Endothelial cell of umbilical vein (primary cell): ENCODE measurements at places on chromosomes 11 and 22. TPM values are rescaled to one million over a fixed set of nuclear protein-coding genes. Genes with fewer than 3 reads are reported as not detected.

GRCh38 chr11:26703411-26704191 is 18.3 kb downstream of the SLC5A12 start:
- DNase-seq: no peak

DNA sequence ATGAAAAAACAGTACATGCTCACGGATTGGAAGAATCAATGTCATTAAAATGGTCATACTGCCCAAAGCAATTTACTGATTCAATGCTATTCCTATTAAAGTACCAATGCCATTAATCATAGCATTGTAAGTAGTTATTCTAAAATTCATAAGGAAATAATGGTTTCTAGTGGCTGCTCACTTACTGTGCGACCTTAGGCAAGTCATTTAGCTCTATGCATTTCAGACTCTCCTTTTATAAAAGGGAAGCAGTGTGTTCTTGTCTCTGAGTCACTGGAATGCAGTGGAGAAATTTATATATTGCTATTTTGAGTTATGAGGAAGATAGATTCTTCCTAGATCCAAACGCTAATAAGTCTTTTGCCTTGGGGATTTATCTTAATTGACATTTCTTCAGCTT is 174.8 kb downstream of the KCNA4 start:
- DNase-seq: no peak

DNA sequence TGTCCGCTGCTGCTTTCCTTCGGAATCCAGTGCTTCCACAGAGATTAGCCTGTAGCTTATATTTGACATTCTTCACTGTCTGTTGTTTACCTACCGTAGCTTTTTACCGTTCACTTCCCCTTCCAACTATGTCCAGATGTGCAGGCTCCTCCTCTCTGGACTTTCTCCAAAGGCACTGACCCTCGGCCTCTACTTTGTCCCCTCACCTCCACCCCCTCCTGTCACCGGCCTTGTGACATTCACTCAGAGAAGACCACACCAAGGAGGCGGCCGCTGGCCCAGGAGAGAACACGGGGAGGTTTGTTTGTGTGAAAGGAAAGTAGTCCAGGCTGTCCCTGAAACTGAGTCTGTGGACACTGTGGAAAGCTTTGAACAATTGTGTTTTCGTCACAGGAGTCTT is 15.4 kb upstream of the ST14 start:
- DNase-seq: no peak

DNA sequence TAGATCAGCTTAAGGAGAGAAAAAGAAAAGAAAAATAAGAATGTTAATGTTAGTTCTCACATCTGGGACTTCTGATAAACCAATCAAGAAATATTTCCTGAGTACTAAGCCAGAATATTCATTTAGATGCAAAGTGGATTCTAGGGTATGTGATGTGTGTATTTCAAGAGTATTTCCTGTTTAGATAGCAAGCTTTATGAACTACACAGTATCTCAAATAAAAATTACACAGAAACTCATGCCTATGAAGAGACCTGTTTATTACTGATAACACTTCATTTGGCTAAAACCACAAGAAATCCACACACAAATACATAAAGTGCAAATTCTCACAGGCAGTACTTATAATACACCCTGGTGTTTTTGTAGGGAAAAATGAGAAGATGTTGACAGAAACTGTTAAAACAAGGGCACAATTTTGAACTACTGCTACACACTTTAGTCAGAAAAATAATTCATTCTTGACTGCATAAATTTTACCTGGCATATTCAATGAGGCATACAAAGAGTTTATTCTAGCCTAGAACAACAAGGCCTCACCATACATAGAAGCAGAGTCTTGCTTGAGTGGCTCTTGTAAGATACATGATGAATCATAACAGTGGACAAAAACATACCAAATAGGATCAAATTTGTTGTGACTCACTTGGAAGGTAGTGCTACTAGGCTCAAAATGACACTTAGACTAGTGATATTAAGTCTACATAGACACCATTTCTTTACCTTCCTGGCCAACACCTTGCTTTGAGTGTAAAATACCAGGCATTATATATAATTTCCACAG is 18.8 kb upstream of the P4HA3 start:
- DNase-seq: peak; percentile 87

DNA sequence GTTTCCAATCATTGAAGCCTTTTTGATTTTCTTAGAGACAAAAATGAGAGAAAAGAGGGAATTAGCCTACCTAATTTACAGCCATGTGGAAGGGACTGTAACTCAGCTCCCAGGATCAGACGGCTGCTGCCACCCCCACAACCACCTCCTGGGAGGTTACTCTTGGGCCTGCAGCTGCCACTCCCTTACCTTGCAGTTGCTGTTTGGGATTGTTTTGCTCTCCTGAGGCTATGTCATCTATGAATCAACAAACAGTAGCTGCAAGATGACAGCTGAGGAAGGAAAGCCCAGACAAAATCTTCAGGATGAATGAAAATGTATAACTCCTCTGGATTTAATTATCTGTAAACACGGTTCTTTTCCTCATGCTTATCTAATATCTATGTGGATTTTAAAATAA is 28.0 kb upstream of the ZC3H12C start:
- DNase-seq: no peak

DNA sequence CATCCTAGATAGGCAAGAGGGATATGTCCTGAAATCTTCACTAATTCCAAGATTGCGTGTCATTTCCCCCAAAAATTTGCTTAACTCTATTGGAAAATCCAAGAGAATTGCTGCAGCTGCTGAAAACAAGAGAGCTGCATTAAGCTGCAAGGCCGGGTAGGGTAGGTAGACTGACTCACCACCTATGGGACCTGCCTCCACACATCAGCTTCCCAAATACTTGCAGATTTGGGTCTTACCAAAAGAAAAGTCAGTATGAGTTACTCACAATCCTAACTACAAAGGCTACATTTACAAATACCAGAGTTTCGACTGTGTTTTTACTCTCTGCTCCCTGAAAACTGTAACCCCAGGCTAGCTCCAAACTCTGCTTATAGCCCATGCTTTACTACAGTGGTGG is 142.5 kb upstream of the TEAD1 start:
- no peak for DNase-seq

DNA sequence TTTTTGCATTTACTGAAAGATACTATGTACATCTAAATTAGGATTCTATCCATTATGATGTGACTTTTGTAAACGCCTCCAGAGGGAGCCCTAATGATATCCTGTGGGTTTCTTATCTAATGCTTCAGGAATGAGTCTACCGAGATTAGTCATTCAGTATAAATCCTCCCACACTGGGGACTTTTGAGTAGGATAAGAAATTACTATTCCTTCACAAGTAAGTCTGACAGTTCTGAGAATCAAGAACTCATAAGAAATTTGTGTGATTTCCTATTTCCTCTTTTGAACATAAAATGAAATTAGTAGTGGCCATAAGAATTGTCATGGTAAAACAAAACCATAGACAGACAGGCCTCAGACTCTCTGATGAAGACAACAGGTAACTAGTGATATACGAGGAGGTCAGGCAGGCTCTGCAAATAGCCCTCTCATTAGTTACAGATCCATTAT is 10.0 kb upstream of the OR5M1 start:
- DNase-seq: no peak

DNA sequence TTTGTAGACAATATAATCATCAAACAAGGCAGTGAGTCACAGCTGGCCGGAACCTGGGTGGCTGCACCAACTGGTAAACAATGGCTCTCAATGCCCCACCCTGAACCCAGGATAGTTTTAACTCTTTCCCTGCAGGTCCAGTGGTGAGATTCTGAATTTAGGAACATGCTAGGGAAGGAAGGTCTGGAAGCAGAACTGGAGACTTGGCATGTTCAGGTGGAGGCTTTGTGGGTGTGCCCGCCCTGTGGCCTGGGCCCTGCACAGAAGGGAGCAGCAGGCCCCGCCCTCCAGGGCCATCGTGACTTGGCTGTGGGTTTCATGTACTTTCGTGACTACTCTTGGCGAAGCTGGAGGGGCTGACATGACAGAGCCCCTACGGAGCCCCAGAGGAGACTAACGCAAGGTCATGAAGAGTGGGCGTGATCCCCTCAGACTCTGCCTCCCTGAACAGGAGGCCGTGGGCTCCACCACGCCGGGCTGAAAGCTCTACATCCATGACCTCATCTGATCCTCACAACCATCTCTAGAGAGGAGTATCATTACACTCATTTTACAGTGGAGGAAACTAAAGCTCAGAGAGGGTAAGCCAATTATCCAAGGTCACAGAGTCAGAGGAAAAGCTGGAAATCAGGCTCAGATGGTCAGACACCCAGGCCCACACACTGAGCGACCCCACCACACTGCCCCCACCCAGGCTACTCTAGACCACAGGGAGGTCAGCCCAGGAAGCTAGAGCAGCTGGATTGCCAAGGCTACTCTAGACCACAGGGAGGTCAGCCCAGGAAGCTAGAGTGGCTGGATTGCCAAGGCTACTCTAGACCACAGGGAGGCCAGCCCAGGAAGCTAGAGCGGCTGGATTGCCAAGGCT is 27.3 kb downstream of the MAFF start:
- peak; percentile 89 for DNase-seq

Gene MMP12
- not detected in 2 replicates for polyA plus RNA-seq

Gene TH
- polyA plus RNA-seq: not detected in 2 replicates

DNA sequence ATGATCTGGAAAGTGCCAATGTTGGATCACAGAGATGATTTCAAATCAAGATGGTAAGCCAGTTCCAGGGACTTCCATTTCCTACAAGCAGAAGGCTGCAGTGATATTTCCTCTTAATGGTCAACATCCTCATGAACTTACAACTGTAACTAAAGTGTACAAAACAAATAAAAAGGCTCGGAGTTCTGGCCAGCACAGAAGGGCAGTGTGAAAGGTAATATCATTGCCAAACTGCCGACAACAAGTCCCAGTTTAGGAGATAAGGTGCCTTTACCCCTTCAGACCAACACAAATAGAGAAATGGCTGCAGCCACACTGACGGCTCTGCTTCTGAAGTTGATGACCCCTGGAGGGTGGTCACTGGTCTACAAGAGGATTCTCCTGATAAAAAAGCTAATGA is 91.1 kb downstream of the ETS1 start:
- DNase-seq: no peak

Gene ANKRD42
- polyA plus RNA-seq: 2.5 and 3.3 TPM in 2 replicates

GRCh38 chr11:69948256-69949141 is 129.3 kb upstream of the FGF3 start:
- no peak for DNase-seq

DNA sequence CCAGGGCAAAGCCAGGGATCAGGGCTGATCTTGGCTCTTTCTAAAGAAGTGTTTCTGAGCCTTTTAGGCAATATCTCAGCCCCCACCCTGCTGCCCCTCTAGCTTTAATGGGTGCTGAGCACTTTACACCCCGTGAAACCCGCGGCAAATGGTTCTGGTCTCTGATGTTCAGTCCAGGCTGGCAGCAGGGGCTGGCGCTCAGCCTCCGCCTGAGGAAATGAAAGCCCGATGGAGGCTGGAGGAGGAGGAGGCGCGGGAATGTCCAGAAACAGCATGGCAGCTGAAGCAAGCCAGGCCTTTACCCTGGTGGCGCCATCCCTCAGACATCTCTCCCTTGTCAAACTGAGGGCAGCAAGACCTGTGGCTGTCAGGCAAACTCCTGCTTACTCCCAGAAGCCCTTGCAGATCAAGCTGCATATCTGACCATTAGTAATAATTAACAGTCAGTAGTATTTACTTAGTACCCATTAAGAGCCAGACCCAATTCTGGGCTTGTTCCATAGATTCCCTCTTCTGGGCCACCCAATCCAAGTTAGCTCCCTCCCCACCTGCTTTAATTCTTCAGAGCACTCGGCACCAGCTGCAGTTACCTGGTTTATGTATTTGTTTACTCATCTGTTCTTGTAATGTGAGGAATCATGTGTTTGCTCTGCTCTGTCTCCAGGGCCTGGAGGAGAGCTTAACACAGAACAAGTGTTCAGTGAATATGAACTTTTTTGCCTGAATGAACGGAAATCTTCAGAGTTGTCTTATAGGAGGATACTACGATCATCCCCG is 15.0 kb upstream of the ALX4 start:
- no peak for DNase-seq

GRCh38 chr11:72471005-72471898 is 36.9 kb upstream of the CLPB start:
- peak; percentile 72 for DNase-seq

Gene KDM4D
- polyA plus RNA-seq: 1.3 and 1.4 TPM in 2 replicates

Gene EMID1
- polyA plus RNA-seq: 0.56 and 0.75 TPM in 2 replicates

DNA sequence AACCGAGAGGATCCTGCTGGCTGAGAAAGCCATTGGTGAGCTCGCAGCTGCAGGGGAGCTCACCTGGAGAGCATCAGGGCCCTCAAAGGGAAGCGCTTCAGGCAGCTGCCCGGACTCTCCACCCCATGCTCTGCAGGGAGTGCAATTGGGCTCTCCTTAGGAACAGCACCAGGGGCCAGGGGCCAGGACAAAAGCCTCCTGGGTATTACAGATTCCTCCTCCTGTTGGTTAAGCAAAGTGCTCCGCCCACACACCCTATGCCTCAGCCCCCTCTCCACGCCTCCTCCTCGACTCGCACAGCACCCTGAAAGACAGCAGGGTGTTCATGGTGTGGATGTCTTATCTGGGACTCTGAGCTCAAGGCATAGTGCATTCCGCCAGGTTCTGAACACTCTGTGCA is 139.9 kb downstream of the SHANK2 start:
- DNase-seq: no peak

Gene VSIG2
- 0.94 and 1.2 TPM in 2 replicates for polyA plus RNA-seq

DNA sequence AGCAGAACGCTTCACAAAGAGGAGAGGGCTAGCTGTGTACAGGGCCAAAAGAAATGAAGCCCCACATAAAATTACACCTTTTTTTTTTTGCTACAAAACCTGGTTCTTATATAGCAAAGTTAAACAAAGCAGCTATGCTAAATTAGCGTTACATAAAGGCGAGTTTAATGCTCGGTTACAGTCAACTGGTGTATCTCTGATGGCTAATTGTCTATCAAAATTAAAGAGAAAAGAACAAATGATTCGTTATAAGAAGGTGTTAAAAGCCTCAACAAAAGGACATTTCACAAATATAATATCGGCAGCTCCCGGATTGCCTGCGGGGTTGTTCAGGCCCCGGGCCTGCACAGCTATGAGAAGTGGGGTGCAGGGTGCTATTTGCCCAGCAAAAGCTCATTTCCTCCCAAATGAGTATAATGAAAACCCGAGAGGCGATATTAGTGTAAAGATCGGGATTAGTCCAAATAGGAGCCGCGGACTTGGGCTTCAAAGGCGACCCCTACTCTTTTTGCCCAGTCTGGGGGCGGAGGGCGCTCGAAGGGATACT is 13.3 kb upstream of the PAX6 start:
- DNase-seq: no peak

DNA sequence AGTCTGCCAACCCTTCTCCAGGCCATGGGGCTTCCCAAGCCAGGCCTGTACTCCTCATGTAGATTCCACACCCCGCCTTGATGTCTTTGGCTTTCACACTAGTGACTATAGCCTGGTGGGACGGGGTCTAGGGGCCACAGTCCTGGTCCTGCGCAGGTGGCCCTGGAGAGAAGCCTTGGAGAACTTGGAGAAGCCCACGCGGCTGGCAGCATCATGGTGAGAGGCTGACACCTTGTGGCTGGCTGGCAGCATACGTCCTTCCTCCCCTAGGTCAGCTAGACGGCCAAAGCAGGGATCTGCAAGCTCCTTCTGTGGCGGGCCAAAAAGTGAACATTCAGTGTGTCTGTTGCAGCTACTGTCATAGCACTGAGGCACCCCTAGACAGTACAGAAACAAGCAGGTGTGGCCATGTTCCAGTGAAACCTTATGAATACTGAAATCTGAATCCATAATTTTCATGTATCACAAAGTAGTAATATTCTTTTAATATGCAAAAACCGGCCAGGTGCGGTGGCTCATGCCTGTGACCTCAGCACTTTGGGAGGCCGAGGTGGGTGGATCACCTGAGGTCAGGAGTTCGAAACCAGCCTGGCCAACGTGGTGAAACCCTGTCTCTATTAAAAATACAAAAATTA is 42.0 kb downstream of the FAM83F start:
- peak; percentile 69 for DNase-seq
